ENCODE measurements at places on chromosomes 7 and 10.
A peak's percentile ranks its signal among the peaks of the same experiment; 100 is the strongest.

DNA sequence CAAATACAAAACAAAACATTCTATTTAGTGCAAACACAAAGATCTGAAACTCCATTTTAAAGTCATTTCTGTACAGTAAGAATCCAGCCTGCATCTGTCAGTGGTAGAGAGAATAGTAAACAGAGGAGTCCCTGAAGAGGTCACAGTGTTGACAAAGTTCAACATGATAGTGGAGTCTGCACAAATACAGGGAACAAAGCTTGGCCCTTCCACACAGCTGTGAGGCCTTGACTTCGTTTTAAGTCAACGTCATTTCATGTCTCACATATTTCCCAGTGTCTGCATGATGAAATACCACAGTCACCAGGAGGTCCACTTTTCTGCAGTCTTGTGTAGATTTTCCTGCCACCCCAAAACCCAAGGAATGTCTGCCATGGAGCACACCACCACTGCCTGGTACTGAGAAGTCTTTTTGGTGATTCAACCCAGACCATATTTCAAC lies 33.0 kb downstream of the CYP26A1 start:
- DNase-seq: no peak

- DNase-seq: no peak
Measured at GRCh38 chr7:304574-305409, 14.8 kb downstream of the FOXL3 start.

- no peak for DNase-seq
Measured at GRCh38 chr10:75499556-75500160, 68.2 kb downstream of the LRMDA start.

DNA sequence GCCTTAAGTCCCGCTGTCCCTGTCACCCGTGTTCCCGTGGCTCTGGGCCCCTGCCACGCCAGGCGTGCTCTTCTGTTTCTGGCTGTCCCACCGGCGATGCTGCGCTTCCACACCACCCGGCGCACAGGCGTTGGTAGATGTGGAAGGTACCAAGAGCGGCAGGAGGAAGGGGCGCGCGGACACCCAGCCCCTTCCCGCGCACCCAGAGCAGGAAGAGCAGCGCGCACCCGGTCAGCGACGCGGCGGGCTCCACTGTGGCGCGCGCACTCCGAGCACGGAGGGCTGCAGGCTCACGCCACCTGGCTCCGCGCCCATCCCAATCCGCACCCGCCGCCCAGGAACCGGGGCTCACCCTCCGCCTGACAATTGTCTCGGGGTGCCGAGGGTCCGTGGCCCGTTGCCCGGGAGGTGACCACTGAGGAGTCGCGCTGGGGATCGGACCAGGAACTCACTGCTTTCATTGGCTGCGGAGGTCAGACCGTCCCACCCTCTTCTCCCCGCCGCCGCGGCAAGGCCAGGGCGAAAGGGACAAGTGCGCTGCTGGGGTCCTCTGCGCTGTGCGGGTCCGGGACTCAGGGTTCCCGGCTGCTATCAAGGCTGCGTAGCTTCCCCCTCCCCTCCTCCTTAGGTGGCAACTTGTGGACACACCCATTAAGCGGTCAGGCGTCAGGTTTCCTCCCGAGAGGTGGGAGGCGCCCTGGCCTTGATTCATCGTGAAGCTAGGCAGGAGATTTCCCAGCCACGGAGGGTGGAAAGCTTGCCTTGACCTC lies 121.6 kb upstream of the ZNF92 start:
- DNase-seq: peak; percentile 37

- no peak for DNase-seq
Measured at GRCh38 chr7:27603813-27604212, 58.9 kb downstream of the HIBADH start.

- no peak for DNase-seq
Measured at GRCh38 chr10:13340626-13341376, 7.3 kb downstream of the SEPHS1 start.

GRCh38 chr7:27096768-27097514 lies 1.1 kb upstream of the HOXA1 start:
- no peak for DNase-seq

DNA sequence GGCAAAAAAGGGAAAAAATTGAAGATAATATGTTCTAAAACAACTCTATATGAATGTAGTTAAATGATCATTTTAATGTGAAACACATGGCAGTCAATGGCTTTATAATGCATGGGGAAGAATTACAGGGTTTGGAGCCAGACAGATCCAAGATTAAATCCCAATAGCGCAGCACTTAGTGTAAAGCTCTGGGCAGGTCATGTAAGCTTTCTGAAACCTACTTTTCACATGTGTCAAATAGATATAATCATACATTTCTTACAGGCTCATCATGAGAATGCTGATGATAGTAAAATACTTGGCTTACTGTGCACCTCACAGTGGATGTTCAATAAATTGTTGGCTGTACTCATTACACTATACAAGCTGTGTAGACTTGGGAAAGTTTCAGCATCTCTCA lies 48.0 kb upstream of the ZNF365 start:
- no peak for DNase-seq

DNA sequence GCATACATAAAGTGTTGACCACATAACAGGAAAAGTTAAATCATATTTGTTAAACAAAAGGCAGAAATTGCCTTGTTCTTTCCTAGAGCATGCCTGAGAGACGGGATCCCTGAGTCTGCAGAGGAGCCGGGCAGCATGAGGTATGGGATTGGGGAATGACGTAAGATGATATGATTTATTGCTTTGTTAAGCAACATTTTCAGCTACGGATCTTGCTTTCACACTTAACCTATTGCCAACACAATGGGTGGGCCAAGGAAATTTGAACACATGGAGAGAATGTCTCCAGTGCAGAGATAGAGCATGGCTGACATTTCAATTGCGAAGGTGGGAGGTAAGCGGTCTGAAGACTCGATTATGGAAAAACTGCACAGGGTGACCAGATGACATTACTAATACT lies 76.7 kb downstream of the EMX2 start:
- no peak for DNase-seq

DNA sequence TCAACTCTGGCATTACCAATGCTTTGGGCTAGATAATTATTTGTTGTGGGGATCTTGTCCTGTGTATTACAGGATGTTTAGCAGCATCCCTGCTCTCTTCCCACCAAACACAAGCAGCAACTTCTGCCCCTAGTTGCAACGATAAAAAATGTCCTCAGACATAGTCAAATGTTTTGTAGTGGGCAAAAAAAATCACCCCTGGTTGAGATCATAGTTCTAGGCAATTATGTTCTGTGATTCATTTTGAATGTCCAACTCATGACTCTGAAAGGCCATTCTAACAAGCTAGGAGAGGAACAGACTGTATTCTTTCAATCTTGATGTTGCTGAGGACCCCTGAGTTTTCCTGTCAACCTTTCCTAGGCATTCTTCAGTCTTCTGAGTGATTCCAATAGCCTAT lies 79.5 kb downstream of the RTKN2 start:
- no peak for DNase-seq

GRCh38 chr10:35194906-35195305 lies 68.3 kb downstream of the CREM start:
- no peak for DNase-seq

GRCh38 chr7:145016068-145016467 lies 180.2 kb upstream of the TPK1 start:
- DNase-seq: no peak

- no peak for DNase-seq
Measured at GRCh38 chr10:117596706-117597105, 54.2 kb downstream of the EMX2 start.

DNA sequence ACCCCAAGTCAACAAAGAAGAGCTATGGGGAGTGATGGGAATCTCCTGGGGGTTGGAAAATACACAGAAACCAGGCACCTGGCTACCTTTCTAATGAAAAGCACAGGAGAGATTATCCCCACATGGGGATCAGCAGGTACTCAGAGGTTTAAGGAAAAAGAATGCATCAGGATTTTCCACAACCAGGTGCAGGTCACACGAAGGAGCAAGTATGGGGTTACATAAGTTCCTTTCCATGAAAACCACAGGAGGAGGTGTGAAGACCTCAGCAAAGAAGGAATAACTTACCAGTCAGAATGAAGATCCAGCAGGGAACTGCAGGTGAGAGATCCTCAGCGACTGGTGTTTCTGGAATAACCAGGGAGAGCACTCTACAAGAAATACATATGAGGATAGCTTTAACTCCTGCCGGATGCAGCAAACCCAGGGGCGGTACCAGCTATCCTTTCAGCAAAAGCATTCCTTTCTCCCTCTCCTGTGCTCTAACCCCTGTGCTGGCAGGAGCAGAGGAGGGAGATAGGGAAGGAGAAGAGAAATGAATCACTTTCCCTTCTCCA lies 116.7 kb upstream of the TMEM106B start:
- DNase-seq: no peak

- no peak for DNase-seq
Measured at GRCh38 chr10:6751363-6751762, 171.3 kb upstream of the PRKCQ start.

Measured in NCI-H1436 treated with DMSO at 0.1 percent for 48 hours (cell line).